CD4-positive, alpha-beta T cell treated with Interleukin-10 for 1 hour (primary cell): ENCODE measurements at places on chromosomes 16 and 17.
A peak's percentile ranks its signal among the peaks of the same experiment; 100 is the strongest.

- no peak for DNase-seq
Observed at GRCh38 chr16:53925526-53925925, 221.6 kb downstream of the FTO start.

- DNase-seq: no peak
Observed at GRCh38 chr17:78618264-78619066, 41.3 kb upstream of the DNAH17 start.

- no peak for DNase-seq
Observed at GRCh38 chr17:47813077-47813476, 8.5 kb downstream of the OSBPL7 start.

GRCh38 chr16:74608944-74609343, 2.0 kb upstream of the GLG1 start:
- peak; percentile 76 for DNase-seq

- no peak for DNase-seq
Observed at GRCh38 chr16:71670537-71670936, 44.6 kb downstream of the MARVELD3 start.

- DNase-seq: no peak
Observed at GRCh38 chr16:68920349-68920748, 77.0 kb downstream of the TANGO6 start.

DNA sequence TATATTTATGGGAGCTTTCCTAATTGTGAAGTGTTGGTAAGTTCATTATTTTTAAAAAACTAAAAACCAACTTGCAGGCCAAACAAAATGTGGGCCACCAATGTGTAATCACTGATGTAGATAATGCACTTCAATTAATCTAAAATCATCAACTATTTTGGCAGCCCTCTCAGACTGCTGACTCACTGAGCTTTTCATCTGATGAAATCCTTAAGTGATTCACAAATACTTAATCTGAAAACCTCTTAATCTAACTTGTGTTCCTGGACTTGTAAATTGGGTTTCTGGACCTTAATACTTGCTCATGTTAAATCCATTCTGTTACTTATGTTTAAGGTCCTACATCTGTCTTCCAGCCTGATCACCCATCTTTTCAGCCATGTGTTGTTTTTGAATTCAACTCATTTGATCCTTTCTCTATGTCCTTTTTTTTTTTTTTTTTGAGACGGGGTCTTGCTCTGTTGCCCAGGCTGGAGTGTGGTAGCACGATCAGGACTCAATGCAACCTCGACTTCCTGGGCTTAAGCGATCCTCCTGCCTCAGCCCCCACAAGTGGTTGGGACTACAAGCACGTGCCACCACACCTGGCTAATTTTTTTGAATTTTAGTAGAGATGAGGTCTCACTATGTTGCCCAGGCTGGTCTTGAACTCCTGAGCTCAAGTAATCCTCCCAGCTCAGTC, 39.0 kb downstream of the PRKCB start:
- no peak for DNase-seq

DNA sequence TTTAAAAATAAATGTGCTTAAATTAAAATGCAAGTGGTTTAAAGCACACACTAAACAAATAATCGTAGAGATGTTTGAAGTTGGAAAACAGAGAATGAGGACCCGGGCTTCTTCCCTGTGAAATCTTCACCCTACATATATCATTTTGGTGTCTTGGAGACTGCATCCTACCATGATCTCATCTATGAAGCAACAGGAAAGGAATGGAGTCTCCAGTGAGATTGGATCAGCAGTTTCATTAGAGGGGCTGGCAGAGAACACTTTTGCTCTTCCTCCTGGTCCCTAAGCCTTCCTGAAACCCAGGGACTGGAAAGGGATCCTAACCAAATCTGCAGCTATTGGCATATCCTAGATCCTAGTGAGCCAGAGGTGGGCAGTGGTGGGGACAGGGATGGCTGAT, 85.0 kb downstream of the GRIN2A start:
- DNase-seq: no peak

GRCh38 chr16:67237396-67238277, 9.6 kb downstream of the FHOD1 start:
- DNase-seq: no peak

GRCh38 chr17:60355663-60356594, 36.0 kb downstream of the USP32 start:
- DNase-seq: no peak

DNA sequence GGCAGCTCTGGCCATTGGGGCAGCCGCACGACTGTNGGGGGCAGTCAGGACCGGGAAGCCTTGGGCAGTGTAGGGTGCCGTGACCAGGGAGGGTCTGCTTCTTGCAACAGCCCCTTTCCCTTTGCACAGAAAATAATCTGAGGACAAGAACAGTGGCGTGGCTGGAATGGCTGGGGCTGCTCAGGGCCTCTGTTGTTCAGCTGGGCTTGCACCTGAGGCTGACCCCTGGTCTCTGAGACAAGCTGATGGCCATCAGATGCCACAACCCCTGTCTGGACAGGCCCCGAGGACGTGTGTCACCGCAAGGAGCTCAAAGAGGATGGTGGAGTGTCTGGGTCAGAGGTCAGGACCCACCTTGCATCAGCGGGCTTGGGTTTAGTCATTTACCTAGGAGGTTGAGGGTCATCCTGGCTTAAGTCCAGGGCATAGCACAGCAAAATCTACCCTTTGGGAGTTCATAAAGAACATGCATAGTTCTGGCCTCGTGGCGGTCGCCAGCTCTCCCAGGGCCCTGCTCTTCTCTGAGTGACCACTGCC, 46.9 kb downstream of the METRNL start:
- DNase-seq: no peak
